ENCODE measurements at places on chromosomes 1 and 21.
A peak's percentile ranks its signal among the peaks of the same experiment; 100 is the strongest.

DNA sequence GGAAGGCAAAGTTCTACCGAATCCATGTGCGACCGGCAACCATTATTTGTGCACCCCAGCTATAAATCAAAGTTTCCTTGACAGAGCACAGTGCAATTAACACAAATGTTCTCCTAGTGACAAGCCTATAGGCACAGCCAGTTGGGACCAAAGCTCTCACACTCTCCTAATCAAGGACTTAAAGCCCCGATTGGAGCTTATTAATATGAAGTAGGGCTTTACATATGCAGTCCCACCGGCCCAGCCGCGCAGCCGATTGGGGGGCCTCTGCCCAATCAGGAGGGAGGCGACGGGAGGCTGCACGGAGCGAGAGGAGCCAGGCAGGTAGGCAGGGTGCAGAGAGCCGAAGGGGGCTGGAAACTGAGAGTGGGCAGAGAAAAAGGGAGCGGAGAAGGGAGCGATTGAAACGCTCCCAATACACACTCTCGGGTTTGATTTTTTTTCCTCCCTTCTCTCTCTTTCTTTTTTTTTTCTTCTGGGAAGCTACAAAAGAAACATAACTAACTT, at the start of gene ESRRG:
Gene ESRRG, minus strand, starts transcription at position 156 of the 507 bp plus-strand sequence. Its CDS starts 130 bp downstream, at position 26.
- peak; percentile 47 for DNase-seq

- DNase-seq: no peak
Observed at GRCh38 chr1:181356505-181357340, 126.6 kb upstream of the CACNA1E start.

GRCh38 chr21:16307256-16307655, 577.5 kb downstream of the USP25 start:
- no peak for DNase-seq

- no peak for DNase-seq
Observed at GRCh38 chr21:28699186-28699585, 293.5 kb downstream of the LTN1 start.

GRCh38 chr1:78038491-78038939, 7.3 kb upstream of the GIPC2 start:
- DNase-seq: no peak

DNA sequence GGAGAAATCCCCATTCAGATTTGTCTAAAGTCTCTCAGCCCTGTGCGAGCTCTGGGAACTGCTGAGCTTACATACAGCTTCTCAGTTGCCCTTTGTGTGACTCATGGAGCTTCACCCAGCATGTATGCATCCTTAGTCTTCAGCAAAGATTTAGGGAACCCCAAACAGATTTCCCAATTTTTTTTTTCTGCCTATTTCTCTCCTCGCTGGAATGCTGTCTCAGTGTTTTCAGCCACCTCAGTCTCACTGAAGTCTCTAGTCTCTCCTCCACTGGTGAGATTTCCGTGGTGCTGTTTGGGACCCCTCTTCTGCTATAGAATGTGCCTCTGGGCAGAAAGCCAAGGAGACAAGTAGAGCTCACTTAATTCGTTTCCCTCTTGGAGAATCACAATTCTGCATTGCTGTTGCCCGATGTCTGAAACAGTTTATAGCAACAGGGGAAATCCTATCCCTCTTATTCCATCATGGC, 28.1 kb upstream of the TXLNA start:
- DNase-seq: no peak

GRCh38 chr1:156582388-156583017, 3.0 kb downstream of the TTC24 start:
- DNase-seq: no peak

- peak; percentile 65 for DNase-seq
Observed at GRCh38 chr1:119712342-119713038, 756 bp downstream of the PHGDH start.

GRCh38 chr1:119333163-119333896, 35.3 kb upstream of the HAO2 start:
- no peak for DNase-seq

DNA sequence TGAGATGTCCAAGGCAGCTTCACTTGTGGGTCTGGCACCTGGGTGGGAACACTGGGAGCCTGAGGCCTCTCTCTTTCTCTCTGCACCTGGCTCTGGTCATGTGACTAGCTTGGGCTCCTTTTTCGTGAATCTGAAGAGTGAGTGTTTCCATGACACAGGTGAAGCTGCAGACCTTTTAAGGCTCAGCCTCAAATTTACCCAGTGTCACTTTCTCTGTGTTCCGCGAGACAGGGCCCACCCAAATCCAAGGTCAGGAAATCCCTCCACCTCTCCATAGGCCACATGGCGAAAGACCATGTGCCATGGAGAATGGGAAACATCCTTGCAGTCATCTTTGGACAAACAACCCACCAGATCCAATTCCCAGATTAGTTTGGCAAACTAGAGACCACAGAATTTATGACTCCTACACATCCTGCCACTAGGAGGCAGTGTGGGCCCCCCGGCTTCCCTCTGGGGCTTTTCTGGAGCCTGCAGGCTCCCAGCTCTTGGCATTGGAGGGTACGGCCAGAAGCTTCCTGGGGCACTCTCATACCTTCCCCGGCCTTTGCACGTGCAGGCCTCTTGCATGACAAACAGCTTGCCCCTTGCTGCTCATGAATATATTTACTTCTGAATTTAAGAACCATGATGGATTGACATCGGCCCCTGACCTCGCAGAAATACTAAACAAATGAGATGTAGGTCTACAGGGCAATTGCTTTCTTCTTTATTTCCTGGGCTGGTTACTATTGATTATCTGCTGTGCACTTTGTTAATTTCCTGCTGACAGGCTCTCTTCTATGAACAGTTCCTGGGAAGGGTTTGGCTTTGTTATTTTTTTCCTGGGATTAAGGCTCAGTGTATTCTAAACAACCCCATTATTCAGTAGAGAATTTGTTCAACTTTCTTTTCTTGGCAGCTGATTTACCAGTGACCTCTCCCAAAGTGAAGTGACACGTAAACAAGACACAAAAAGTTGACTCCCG, 180.7 kb downstream of the KAZN start:
- no peak for DNase-seq

GRCh38 chr21:37008724-37009123, 2.2 kb downstream of the RIPPLY3 start:
- DNase-seq: no peak

All from left lobe of liver (tissue), 2 donors.